ENCODE measurements at places on chromosomes 2 and 18.

DNA sequence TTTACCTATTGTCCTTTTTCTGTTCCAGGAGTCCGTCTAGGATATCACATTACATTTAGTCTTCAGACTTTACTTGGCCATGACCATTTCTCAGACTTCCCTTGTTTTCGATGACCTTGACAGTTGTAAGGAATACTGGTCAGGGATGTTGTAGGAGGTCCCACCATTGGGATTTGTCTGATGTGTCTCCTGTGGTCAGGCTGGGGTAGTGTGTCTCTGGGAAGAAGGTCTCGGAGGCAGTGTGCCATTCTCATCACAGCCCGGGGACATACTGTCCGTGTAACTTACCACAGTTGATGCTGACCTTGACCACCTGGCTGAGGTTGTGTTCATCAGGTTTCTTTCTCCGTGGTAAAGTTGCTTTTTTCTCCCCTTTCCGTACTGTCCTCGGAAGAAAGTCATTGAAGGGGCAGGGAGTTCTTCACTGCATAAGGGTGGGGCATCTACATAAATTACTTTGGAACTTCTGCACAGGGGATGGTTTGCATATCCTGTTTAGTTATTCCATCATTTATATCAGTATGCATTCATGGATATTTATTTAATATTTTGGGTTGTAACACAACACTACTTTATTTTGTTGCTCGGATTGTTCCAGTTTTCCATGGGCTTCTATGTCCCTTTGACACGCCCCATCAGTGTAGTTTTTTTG lies 41.2 kb downstream of the ZNF532 start:
- DNase-seq = no peak

- DNase-seq = no peak
Observed at GRCh38 chr2:113846429-113846828, 43.5 kb upstream of the ACTR3 start.

GRCh38 chr2:128631698-128632500 lies 313.2 kb upstream of the HS6ST1 start:
- DNase-seq = no peak

DNA sequence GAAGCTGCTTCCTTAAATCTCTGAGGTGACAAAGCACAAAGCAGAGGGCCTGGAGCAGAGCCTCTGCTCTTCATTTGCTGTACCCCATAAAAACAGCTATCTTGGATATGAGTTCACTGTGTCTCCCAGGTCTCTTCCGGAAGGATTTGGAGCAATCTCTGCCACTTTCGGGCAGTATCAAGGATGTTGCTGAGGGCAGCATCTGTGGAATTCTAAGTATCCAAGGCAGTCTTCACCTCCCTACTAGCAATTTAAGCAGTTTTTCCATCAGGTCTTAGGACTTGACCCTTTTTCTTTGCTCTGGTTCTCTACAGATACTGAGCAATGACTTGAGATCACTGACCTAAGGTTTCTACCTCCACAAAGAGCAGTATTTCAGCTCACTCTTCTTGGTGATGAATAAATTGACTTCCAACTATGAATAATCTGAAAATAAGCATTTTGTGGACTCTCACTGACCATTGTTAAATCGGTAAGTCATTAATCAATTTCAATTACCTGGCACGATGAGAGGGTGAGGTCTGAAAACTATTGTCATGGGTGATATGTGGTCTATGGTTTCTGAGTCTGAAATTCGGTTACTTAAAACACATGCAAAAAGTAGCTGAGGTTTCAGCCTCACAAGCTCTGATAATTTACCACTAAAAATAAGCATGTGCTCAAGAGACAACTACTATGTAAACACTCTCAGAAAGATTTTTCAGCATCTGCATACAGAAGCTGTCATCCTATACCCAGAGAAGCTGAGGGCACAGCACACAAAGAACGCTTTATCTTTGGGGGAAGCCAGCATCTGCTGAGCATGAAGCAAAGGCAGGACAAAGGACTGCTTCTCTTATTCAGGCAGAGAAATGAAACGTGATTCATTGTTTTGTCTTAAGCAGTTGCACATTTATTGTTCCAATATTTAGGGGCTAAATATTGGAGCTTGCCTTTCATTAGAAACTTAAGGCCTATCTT lies 32.1 kb upstream of the SPATS2L start:
- DNase-seq = no peak

DNA sequence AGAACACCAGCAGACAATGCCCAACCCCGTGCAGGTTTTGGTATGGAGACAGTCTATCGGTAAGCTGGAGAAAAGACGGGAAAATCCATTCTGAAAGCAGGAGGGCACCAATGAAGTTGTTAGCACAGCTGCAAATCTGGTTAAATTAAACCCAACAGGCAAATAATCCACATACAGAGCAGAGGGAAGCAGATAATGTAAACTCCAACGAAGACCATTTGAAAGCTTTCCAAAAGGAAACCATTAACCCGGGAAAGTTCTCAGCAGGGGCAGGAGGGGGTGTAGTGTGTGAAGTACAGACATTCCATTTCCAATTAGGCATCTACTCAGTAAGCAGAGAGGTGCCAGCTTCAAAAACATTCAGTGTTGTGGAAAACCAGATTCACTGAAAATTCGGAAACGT lies 10.3 kb downstream of the EDAR start:
- DNase-seq = no peak

DNA sequence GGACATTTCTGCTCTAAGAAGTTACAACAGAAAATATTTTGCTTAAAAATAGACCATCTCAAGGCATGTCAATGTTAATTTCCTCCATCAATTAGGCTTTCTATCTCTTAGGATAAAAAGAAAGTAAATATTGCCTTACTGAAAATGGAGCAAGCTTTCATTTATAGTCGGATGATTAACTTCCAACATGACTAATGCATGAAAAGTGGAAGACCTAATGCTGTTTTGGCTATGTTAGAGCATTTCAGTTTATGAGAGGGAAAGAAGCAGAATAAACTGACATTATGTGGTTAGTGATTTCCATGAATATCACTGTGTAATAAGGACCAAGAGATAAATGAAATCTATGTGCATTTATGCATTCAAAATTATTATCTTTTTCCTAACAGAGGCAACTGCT lies 475.2 kb upstream of the UBE2E3 start:
- no peak for DNase-seq

DNA sequence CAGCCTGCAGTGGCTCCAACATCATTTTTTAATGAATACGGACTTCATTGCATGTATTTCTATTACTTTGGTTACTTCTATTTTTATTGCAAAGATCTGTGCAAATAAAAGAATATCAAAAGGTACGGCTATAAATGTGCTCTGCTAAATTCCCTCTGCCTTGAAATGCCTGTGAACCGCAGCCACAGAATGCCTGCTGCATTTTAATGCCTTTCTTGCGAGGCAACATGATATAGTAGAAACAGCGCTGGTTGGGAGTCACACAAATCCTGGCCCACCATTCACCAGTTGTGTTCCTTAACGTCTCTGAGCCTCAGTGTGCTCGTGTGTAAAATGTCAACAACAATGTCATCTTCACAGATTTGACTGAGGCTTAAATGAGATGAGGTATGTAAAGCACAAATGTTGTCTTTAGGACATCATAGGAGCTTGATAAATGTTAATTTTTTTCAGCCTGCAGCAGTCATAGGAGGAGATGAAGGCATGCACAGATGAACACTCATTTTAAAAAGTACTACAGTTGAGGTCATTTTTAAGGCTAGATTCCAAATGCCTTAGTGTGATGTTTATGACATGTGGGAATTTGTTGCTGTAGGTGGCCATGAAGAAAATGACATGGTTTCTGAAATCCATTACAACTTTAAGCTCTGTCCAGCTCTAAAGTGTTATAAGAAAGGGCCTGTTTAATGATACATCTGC lies 187.6 kb upstream of the NRP2 start:
- DNase-seq = no peak

Measured in stimulated activated CD8-positive, alpha-beta memory T cell treated with anti-CD3 and anti-CD28 coated beads, Interleukin-12 subunit alpha, Interleukin-12 subunit beta, amount 100 ng/mL, for 1 hour (primary cell).